Activated T-cell treated with anti-CD3 and anti-CD28 coated beads for 1 hour (primary cell): ENCODE measurements at places on chromosomes 16 and 17.

DNA sequence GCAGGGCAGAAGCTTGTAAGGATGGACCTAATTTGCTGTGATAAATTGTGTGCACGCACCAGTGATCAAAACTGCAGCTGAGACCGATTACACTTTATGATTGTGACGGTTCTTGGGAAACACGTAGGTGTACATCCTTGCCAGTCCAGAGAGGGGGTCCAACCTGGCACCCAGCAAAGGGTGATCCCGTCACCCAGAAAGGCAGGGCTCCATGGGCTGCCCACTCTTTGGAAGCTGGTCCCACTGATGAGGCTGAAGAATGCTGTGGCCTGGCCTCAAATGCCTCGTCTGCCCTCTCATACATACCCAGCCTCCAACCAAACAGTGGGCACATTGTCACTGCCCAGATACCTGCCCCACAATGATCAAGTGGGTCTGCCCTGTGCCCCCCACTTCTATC lies 132.0 kb downstream of the C16orf78 start:
- no peak for DNase-seq

GRCh38 chr17:19370493-19370960 lies 7.8 kb upstream of the MAPK7 start:
- no peak for DNase-seq

- no peak for DNase-seq
Observed at GRCh38 chr17:41638941-41639340, 14.6 kb upstream of the KRT17 start.

- no peak for DNase-seq
Observed at GRCh38 chr16:79201436-79201835, 399.1 kb downstream of the MAF start.

GRCh38 chr16:30493941-30494488 lies 21.5 kb downstream of the ITGAL start:
- no peak for DNase-seq

DNA sequence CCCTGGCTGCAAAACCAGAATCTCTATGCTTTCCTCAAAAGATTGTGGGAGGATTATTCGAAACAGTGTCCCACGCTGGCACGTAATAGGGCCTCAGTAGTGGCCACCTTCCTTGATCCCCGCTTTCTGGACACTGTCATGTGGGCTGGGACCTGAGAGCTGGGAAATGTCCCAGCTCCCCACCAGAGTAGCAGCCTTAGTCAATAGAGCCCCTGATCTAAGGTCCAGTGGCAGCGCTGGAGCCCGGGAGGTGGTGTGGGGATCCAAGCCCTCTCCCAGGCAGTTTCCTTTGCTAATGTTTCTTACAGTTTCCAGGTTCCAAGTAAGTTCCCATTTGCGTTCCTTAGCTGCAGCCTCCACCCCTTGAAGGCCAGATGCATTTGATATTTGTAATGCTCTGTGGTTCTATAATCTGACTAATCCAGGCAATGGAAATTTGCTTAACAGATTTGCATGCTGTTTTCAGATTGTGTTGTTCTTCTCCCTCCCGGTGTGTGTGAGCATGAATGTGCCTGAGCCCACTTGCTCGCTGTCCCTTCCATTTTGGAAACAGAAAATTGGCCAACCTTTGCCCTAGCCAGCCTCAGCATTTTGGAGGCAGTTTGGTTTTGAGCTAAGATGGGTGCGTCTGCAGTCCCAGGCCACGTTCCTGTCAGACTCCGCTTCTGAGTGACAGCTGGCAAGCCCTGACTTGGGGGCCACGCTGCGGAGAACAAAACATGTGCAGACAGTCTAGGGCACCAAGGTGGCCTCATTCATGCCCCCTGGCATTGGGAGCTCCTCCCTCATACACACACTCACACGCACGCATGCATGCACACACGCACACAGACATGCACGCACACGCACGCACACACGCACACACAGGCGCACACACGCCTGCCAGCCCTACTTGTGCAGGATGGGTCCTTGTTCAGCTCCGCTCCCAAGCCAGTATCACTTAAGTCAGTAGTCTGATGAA lies 69.4 kb downstream of the CCDC182 start:
- DNase-seq = no peak

DNA sequence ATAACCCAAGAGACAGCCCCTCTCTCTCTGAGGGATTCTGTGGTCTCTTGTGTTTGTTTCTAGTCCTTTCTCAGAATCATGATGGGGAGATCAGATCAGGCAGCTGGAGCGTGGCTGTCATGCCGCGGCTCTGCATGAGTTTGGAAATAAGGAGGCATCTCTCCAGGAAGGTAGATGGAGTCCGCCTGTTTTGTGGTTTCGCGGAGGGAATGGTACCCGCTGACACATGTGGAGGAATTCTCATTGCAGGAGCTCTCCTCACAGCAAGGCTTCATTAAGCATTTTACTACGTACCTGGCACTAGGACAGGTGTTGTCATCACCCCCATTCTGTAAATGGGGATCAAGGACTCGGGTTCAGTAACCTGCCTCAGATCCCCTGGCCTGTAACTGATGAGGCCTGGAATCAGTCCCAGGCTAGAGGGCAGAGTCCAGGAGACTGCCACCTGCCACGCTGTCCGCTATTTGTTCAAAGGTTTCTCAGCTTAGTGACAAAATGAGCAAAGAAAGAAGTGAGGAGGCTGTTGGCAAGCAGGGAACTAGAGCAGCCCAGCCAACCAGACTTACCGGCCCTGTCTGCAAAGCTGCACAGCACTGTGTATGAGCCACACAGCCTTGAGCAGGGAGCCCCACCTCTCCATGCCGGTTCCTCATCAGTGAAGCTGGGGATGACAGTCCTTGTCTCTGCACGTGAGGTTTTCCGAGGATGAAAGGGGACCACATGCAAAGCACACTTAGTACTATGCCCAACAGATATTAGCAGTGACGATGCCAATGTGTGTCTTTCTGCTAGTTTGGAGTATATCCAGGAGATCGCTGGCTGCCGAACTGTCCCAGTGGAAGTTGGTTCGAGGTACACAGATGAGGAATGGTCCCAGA lies 11.0 kb downstream of the KDM8 start:
- DNase-seq = no peak

DNA sequence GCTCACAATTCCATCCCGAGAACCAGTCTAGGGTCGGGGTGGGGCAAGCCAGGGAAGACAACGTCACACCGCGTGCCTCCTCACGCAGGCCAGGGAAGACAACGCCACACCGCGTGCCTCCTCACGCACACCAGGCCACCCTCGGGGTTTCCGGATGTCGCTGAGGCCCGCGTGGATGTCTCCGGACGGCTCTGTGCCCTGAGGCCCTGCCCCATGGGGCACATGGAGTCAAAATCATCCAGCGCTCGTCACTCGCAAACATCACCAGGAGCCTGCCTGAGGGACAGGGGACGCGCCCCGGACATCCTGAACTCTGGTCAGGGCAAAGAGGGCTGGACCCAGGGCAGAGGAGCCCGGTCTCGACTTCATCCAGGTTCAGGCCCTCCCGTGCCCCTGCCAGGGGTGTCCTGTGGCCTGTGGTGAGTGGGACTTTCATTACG lies 3.7 kb downstream of the TMEM204 start:
- no peak for DNase-seq

DNA sequence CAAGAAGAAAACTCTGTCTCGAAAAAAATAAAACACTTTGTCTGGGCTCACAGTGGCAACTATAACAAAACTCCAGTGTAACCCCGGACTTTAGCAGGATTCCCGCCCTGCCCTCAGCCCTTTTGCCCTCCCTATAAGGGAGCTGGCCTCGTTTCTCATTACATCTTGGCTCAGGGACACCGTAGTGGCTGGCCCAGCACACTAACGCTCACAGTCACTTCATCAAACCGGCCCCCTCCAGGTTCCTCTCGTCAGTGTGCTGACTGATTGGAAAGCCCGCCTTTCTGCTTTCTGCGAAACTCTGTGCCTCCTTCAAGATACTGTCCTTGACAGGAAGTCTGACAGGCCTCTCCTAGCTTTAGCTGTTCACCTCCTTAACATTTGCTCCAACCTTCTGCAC lies 11.2 kb upstream of the MYO1C start:
- DNase-seq = no peak

DNA sequence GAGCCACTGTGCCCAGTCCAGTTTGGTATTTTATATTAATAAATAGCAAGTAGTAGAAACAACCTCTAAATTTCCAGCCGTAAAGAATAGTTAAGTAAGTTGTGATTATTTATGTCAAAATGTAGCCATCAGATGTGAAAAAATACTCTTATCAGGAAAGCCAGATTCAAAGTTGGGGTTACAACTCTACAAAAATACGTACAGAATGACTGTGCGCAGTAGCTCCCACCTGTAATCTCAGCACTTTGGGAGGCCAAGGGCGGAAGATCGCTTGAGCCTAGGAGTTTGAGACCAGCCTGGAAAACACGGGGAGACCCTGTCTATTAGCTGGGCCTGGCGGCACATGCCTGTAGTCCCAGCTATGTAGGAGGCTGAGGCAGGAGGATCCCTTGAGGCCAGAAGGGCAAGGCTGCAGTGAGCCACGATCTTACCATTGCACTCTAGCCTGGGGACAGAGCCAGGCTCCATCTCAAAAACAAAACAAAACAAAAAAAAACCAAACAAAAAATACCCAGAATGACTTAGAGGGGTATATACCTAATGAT lies 1.7 kb downstream of the PDP2 start:
- DNase-seq = no peak

DNA sequence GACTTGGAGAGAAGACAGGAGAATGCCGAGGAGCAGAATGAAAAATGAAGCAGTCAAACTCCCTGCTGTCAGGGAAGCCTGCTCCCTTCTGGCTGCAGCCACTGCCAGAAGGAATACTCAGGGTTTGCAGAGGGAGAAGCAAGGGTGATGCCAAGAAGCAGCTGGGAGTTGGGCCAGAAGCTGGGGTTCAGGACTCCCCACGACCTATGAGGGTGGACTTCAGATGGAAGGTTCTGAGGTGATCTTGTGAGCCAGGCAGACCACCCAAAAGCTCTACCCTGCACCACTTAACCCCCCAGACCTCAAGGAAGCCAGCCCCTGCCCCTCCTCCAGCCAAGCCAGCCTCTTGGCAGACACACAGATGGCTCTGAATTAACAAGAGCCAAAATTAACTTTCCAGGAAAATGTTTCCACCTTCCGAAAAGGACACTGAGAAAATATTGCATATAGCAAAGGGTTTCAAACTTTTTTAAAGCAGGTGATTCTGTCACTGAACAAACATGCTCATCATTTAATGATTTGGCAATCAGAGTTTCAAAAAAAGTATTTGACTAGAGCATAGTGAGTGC lies 126.0 kb upstream of the ERCC4 start:
- DNase-seq = no peak

GRCh38 chr16:85045077-85045476 lies 17.5 kb downstream of the KIAA0513 start:
- DNase-seq = no peak

GRCh38 chr17:63426041-63426916 lies 19.8 kb downstream of the CYB561 start:
- no peak for DNase-seq

DNA sequence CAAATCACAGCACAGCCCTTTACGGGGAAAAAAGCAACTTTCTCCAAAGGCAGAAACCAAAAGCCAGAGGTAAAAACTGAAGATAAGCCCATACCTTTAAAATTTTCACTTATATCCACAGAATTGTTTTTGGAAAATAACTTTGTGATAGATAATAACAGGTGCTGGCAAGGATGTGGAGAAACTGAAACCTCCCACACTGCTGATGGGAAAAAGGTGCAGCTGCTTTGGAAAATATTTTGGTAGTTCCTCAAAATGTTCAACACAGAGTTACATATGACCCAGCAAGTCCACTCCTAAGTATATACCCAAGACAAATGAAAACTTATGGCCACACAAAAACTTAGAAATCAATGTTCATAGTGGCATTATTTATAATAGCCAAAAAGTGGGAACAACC lies 12.2 kb downstream of the EFTUD2 start:
- no peak for DNase-seq

GRCh38 chr17:71003736-71004135 lies 834.4 kb downstream of the KCNJ2 start:
- no peak for DNase-seq
